Retinal pigment epithelial cell (primary cell): ENCODE measurements at places on chromosomes 12 and 14.

GRCh38 chr14:94123296-94123695, 6.1 kb downstream of the IFI27L2 start:
- DNase-seq: no peak

- DNase-seq: no peak
Measured at GRCh38 chr14:43535231-43535838, 971.7 kb downstream of the FSCB start.

DNA sequence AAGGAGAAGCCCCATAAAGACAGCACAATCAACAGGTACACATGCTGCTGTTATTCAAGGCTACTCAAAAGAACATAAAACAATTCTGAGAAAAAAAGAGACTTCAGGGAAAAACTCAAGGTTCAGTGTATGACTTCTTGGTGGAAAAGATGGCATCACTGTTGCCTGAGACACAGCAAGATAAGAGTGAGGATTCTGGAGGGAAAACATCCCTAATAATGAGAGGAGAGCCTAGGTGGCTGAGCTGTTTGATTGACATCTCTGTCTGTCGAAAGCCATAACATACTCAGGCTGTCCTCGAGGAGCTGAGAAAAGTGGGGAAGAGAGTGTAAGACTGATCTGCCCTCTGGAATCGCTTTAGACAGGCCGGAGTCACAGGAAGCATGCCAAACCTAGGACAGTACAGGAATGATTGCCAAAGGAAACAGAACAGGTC, 193.4 kb upstream of the AMIGO2 start:
- no peak for DNase-seq

DNA sequence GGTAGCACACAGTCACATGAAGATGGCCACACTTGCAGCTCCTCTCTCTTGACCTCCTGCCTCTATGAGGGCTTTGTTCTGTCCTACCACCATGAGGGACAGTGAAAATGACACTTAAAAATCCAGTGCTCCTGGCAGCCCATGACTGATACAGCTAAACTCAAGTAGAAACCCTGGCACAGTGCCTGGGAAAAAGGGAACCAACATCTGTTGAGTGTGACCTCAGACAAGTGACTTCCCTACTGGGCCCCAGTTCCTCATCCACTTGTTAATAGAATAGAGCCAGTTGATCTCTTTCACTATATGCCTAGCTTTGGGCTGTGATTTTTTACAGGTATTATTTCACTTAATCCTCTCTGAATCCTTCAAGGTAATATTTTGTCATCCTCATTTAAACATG, 4.8 kb downstream of the GUCY2C start:
- no peak for DNase-seq

DNA sequence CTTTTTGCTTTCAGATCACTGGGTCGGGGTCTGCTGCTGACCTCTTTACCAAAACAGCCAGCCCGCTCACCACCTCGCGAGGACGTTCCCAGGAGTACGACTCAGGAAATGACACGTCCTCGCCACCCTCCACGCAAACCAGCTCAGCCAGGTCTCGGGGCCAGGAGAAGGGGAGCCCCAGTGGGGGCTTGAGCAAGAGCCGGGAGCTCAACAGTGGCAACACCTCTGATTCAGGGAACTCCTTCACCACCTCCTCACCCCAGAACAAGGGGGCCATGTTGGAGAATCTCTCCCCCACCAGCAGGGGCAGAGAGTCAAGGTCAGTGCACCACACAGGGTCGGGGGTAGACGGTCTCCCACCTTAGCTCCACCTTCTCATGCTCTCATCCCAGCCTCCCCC, 33.4 kb upstream of the HSPB8 start:
- DNase-seq: no peak

- DNase-seq: no peak
Measured at GRCh38 chr12:65156366-65156841, 13.0 kb upstream of the LEMD3 start.

DNA sequence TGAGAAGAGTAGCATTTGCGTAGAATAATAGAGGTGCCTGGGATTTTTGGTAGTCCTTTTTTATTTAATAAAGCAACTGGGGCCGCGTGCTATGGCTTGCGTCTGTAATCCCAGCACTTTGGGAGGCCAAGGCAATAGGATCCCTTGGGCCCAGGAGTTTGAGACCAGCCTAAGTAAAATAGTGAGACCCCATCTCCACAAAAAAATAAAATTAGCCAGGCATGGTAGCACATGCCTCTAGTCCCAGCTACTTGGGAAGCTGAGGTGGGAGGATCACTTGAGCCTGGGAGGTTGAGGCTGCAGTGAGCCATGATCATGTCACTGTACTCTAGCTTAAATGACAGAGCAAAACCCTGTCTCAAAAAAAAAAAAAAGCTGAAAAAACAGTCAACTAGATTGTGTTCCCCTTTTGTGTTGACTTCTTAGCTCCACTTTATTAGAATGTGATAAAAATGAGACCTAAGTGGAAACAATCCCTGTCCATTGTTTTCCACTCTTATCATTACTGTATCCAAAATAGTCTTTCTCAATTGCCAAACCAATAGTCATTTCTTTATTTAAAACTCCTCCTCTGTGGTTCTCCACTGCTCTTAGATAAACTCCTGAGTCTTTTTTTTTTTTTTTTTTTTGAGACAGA, 7.4 kb downstream of the PRKCH start:
- DNase-seq: no peak

DNA sequence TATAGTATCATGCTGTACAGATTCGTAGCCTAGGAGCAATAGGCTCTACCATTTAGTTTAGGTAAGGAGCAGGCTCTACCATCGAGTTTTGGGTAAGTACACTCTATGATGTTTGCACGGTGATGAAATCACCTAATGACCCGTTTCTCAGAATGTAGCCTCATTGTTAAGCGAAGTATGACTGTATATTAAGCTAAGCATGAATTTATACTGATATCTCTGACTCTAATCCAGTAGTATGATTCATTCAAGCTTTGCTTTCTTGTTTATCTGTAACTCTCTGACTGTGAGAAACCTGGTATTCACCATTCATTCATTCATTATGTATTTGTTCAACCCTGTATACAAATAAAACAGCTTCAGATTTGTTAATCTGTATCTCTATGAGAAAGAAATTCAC, 283.9 kb upstream of the PRICKLE1 start:
- no peak for DNase-seq

GRCh38 chr14:55873169-55873568, 245.0 kb upstream of the PELI2 start:
- no peak for DNase-seq

DNA sequence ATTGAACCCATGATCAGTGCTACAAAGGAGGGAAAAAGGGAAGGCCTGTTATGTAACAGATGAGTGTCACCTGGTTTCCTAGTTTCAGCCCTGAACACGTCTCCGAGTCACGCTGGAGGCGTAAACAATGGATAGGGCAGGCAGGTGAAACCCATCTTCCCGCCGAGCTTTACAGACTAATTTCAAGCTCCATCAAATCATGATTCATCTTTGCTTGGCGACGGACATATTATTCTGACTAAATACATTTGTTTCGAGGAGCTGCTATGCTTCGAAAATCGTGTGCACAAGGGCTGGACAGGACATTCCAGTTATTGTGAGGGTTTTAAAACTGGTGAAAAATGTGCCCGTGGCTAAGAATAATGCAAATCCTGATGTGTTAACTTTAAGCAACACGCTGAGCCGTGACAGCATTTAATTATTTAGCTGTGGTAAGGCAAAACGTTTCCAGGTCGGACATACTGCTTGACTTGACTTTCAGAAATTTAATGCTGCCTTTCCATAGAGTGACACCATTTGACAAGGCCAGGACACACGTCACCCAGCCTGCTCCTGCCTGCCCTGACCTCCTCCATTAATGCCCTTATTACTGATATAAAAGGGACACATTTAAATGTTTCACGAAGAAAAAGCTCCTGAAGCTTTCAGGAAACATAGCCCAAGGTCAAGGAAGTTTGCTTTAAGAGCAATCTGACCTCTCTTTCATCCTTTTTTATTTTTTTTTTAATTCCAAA, 1203.5 kb upstream of the TMEM132C start:
- no peak for DNase-seq

DNA sequence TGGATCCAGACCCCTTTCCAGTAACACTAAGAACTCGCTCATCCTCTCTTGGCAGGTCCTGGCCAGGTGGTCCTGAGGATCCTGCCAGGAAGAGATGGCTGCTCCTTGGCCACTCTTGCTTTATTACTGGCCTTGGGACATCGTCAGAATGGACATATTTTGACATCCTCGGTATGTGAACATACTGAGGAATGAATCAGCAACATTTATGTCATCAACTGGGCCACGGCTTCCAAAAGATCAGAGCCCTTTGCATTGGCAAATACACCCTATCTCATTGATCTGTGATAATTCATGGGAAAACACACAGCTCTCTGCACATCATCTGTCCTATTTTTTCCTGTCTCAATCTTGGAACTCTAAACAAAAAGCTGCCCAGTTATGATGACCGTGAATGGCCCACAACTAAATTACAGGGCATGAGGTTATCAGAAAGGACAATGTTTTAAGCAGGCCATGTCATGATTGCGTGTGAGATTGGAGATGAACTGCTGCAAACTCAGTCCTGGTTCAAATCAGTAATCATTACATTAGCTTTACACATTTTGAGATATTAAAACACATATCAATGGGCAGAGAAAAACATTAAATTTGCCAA, 1325.8 kb downstream of the AACS start:
- DNase-seq: no peak

DNA sequence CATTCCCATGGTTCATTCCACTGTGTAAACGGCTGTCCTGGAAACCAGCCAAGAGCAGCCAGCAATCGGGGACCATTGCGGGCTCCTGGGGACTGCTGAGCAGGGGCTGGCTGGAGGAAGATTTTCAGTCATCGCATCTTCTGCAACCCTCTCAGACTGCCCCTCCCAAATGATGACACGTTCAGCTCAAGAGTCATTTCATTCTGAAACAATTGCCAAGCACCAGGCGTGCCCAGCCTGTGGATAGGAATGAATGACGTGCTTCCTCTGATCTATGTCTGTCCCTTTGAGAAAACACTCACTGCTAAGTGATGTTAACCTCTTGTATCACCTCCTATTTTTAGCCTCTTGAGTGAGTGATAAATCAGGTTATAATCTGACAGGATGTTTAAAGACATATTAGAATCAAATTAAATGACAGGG, 62.0 kb downstream of the NDUFA12 start:
- peak; percentile 48 for DNase-seq

DNA sequence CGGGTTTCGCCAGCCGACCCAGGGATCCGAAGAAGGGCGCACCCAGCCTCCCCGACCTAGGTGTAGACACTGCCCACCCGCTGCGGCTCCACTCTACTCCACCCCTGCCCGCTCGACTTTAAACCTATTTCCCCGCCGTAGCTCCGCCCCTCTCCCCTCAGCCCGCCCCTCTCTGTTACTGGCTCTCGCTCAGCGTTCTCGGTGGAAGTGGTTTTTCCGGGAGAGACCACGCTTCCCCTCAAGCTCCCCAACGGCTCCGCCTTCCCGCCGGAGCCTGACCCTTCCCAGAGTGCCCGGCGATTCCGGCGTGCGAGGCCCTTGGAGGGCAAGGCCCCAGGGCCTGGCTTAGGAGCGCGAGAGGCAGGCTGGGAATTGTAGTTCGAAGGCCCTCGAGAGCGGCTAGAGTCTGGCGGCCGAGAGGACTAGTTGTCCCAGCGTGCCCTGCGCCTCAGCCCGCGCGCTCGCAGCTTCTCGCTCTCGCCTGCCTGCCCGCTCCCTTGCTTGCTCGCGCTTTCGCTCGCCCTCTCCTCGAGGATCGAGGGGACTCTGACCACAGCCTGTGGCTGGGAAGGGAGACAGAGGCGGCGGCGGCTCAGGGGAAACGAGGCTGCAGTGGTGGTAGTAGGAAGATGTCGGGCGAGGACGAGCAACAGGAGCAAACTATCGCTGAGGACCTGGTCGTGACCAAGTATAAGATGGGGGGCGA, at the start of gene PA2G4:
Gene PA2G4, plus strand, starts transcription at position 451 of the 706 bp plus-strand sequence. Its CDS starts 179 bp downstream, at position 630.
- peak; percentile 97 for DNase-seq

DNA sequence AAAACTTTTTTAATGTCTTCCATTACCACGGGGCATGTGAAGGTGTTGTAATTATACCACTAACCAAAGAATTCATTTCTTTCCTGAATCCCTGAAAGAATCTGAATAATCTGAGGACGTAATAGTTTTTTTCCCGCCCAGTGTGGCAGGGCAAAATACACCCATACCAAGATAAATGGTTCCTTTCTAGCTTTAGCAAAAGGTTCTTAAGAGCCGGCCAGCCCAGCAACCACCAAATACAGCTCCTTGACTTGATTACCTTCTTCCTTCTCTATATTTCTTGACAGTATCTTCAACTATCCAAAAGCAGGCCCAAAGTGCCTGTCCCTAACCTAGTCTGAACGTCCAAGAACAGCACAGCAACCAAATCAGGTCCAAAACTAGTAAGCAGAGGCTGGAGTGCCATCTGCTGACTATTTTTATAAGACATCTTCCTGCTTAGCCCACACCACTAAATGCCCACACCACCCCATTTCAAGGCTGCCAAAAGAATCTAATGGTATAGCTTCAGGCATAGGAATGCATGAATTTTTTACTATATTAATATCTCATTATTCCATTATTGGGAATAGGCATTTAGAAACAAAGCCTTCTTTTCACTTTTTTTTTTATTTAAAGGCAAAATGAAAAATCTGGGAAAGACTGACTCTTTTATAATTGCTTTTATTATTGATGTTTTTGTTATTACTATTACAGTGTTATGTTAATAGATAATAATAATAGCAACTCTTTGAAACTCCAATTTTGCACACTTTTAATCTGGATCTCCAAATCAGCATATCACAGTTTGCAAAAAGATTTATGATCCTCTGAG, 524.4 kb downstream of the MED13L start:
- DNase-seq: no peak

DNA sequence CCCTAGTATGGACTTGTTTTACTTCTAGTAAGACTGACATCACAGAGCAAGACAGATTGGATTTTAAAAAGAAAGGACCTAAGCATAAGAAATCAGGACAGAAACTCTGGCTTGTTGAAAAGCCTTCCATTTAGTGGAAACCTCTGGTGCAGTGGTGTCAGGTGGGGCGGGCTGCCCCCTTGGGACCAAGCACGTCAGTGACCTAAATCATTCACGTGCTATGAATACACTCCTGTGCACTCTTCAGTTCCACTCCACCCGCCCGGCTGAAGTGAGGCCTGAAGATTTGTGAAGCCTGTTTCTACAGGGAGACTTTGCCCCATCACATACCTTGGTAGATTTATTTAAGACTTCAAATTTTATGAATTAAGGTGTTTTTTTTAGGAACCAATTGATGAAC, 58.2 kb upstream of the STRN3 start:
- no peak for DNase-seq

- no peak for DNase-seq
Measured at GRCh38 chr12:115335048-115335447, 651.1 kb upstream of the TBX3 start.

- no peak for DNase-seq
Measured at GRCh38 chr12:21828779-21829178, 54.3 kb upstream of the KCNJ8 start.

DNA sequence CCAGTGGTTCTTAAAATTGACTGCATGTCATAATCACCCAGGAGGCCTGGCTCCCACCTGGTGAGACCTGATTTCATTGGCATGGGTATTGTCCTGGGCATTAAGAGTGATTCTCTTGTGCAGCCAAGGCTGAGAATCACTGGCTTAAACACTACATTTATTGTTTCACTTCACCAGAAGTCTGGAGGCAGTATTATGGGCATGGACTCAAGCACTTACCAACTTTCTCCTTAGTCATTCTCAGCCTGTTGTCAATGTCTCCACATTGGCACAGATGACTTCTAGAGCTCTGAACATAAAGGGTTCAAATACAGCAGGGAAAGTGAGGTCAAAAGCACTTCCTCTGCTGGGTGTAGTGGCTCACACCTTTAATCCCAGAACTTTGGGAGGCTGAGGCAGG, 25.6 kb upstream of the GCH1 start:
- DNase-seq: no peak
